RCC 7860 (cell line): ENCODE measurements at places on chromosomes 13 and 19.

- no peak for DNase-seq
Observed at GRCh38 chr19:34428549-34429285, 536 bp downstream of the UBA2 start.

GRCh38 chr13:21014502-21015170, 46.8 kb downstream of the LATS2 start:
- DNase-seq: peak; percentile 65

DNA sequence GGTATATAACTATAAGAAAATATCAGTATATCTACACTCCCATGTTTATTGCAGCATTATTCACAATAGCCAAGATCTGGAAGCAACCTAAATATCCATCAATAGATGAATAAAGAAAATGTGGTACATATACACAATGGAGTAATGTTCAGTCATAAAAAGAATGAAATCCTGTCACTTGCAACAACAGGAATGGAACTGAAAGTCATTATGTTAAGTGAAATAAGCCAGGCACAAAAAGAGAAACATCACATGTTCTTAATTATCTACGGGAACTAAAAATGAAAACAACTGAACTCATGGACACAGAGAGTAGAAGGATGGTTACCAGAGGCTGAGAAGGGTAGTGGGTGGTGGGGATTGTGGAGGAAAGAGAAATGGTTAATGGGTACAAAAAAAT, 665.2 kb downstream of the TBC1D4 start:
- no peak for DNase-seq

GRCh38 chr19:49119411-49120324, at the start of gene PPFIA3:
Gene PPFIA3, plus strand, starts transcription at chr19:49119544. Its CDS starts 8,330 bp downstream, at chr19:49127874.
- peak; percentile 14 for DNase-seq

GRCh38 chr13:98458431-98458830, 118.5 kb downstream of the STK24 start:
- DNase-seq: no peak

GRCh38 chr13:75194717-75195462, 287.1 kb downstream of the TBC1D4 start:
- no peak for DNase-seq

DNA sequence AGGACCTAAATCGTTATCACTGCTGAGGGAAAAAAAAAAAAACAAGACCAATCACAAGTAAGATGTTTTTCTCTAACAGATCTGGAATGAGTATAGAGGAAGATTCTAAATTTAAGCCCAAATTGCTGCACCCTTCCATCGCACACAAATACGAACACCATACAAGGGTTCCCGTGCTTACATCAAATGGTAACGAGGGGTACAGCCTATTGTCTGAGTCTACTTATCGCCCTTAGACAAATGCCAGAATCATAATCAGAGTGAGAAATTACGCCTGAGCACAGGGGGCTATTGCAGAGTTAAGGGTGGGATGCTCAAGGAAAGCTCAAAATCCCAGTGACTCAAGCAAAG, 603 bp downstream of the ZC3H13 start:
- DNase-seq: no peak

DNA sequence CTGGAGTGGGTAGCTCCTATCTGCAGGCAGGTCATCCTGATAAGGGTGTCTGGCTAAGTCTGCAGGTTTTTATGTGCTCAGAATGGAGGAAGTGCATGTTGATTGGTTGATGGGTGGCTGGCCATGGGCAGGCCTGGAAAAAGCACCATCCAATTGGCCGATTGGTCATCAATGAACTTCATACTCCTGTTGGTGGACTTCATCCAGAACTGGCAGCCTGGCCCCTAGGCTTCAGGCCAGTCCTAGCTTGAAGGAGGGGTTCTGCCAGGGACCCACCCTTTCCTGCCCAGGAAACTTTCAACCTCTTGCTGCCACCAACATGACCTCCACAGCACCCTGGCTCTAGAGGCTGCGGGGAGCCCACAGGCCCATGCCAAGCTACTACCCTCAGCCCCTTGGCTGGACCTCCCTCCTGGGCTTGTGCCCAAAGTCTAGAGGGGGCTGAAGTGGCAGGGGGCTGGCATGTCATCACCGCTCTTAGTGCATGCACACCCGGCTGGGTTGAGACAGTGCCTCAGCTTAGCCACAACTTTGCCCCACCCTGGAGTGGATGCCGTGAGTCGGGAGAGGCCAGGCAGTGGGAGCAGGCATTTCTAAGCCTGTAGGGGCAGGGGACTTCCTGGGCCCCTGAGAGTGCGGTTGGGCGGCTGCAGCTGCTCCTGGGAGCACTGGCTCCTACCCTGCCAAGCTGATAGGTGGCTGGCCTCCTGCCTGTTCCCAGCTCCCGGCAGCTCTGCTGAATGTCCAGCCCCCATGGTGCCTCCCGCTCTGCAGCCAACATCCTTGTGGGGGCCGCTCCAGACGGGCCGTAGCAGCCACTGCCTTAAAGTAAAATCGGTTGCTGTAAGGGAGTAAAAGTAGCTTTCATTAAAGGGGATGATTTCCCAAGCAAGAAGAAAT, 13.2 kb downstream of the DNAJC15 start:
- no peak for DNase-seq

GRCh38 chr19:38851622-38852230, 1.9 kb upstream of the HNRNPL start:
- DNase-seq: peak; percentile 68

DNA sequence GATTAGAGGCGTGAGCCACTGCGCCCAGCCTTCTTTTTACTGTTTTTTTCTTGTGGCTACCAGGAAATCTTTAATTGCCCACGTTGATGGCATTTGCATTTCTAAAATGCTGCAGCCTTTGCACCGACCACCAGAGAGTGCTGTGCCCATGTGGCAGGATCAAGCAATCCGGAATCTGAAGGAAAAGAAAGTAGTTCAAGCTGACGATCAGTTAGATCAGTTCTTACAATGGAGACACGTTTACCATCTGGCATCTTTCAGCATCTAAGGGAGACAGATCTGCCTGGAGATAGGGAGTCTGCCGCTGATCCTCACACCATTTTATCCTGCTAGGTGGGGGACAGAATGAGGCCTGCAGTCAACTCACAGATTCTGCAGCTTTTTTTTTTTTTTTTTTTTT, 19.9 kb downstream of the TINCR start:
- no peak for DNase-seq

- no peak for DNase-seq
Observed at GRCh38 chr13:95234242-95234641, 67.0 kb downstream of the ABCC4 start.

DNA sequence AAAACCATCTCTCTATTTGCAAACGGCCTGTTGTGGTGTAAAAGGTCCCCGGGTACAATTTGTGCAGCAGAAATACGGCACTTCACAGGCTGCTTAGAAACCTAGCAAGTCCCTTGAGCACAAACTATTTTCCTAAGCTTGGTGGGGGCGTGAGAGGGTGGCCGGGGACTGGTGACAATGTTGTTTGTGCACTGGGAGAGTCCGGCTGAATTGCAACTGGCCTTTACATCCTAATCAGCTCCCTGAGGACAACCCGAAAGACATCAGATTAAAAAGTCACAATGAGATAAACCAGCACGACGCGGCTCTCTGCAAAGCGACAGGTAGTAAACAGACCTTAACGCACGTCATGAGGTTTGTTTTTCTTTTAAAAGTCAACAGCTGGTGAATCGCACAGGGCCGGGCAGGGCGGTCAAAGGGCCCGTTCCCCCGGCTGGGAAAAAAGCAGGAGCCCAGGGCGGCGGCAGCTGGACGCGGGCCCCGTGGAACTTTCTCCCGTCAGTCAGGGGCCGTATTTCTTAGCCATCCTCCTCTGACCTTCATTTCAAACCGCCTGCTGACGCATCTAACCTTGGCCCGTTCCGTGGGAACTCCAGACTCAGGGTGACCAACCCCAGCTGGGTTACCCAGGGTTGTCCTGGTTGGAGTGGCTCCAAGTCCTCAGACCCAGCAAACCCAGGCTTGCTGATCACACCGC, 112.3 kb downstream of the GADD45B start:
- no peak for DNase-seq

GRCh38 chr19:3720349-3720917, 12.2 kb downstream of the TJP3 start:
- DNase-seq: no peak

- no peak for DNase-seq
Observed at GRCh38 chr13:46666727-46667456, 113.9 kb downstream of the LRCH1 start.

DNA sequence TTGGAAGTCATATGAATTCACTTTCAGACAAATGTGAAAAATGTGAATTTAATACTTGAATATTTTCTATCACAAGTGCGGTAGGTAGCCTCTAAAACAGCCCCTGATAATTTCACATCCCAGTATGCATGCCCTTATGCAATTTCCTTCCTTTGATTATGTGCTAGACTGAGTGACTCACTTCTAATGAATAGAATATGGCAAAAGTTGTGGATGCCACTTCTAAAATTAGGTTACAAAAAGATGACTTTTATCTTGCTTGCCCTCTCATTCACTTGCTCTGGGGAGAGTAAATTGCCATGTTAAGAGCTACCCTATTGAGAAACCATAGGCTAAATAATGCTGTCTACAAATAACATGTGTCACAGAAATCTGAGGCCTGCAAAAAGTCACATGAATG, 402.5 kb upstream of the PCDH9 start:
- no peak for DNase-seq

- DNase-seq: no peak
Observed at GRCh38 chr19:49297403-49297802, 27.6 kb downstream of the SLC6A16 start.

DNA sequence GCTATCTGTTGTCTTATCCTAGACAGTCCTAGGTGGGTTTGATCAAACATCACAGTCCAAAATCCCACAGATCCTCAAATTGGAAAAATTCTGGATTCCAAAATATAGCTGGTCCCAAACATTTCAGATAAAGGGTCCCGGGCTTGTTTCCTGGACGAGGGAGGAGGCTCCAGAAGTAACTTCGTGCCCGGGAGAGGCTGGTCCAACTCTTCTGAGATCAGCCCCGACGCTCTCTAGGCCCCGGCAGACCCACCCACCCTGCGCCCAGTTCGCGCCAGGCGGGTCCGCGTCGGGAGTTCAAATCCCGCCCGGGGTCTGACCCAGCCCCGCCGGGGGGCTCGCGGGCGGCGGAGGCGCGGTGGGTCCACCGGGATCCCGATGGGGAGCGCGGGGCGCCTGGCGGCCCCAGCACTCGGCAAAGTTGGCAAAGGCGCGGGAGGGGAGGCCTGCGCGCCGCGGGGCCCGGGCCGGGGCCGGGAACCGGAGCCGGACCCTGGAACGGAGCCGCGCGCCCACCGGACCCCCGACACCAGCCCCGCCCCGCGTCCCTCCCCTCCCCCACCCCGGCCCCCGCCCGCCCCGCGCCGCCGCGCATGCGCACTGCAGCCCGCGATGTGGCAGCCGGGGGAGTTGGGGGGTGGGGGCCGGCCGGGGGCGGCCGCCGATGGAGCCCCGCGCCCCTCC, 513 bp downstream of the MIER2 start:
- DNase-seq: no peak

GRCh38 chr13:99995589-99996380, 14.2 kb downstream of the ZIC2 start:
- DNase-seq: no peak

- peak; percentile 25 for DNase-seq
Observed at GRCh38 chr19:48403606-48404005, 10.1 kb downstream of the GRIN2D start.

DNA sequence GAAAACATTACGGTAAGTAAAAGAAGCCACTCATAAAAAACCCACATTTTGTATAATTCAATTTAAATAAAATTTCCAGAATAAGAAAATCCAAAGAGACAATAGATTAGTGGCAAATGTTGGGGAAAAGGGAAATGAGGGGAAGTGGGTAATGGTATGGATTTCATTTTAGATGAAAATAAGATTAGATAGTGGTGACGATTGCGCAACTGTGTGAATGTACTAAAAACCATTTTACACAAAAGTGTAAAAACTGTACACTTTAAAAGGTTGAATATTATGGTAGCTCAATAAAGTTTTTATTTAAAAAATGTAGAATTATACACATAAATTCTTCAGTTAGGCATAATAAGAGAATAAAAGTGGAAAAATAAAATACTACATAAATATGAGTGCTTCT, 3.7 kb downstream of the MBD3L1 start:
- no peak for DNase-seq

DNA sequence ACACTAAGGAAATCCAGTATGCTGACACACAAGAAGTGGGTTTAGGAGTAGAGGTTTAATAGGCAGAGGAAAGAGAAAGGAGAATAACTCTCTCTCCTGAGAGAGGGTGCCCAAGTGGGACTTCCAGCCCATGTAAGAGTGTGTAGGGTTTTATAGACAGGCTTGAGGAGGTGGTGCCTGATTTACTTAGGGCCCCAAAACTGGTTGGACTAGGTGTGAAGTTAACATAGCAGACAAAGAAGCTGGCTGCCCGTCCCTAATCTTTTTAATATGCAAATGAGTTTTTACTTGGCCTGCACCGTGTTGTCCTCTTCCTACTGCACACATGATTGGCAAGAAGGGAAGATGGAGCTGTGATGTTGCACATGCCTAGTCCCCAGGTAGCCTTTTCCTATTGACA, 752.5 kb upstream of the SLITRK5 start:
- DNase-seq: no peak

DNA sequence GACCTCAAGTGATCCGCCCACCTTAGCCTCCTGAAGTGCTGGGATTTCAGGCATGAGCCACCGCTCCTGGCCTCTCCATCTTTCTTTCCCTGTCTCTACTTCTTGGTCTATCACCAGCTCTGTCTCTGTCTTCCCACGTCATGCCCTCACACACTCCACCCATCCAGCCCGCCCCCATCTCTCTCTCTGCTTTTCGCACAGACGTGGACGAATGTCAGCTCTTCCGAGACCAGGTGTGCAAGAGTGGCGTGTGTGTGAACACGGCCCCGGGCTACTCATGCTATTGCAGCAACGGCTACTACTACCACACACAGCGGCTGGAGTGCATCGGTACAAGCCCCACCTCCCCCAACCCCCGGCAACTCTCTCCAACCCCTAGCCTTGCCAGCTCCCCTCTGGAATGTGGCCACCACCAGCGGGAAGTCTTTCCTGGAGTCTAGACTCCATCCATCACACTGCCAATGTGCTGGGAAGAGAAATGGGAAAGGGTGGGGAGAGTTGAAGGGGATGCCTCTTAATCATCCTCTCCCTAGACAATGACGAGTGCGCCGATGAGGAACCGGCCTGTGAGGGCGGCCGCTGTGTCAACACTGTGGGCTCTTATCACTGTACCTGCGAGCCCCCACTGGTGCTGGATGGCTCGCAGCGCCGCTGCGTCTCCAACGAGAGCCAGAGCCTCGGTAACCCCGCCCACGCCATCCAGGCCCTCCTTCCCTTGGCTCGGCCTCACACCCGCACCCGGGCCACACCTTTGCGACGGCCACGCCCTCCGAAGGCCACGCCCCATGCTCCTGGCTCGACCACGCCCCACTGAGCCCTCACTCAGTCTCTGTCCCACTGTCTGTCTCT, 22.5 kb downstream of the LTBP4 start:
- peak; percentile 91 for DNase-seq

GRCh38 chr13:77333594-77333993, 6.7 kb upstream of the MYCBP2 start:
- no peak for DNase-seq

DNA sequence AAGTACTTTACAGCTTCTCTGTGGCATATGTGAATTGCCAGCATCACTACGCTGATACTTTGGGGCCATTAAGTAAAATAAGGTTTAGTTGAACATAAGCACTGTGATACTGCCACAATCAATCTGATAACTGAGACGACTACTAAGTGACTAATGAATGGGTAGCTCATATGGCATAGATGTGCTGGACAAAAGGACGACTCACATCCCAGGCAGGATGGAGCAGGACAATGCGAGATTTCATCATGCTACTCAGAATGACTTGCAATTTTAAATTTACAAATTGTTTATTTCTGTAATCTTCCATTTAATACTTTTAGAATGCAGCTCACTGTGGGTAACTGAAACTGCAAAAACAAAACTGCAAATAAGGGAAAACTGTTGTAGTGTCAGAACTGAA, 13.6 kb downstream of the CCDC122 start:
- peak; percentile 69 for DNase-seq

- DNase-seq: no peak
Observed at GRCh38 chr13:26813321-26813979, 52.9 kb upstream of the GPR12 start.
